Renal pelvis (tissue), 12 donors: ENCODE measurements at places on chromosomes 16 and 17.

DNA sequence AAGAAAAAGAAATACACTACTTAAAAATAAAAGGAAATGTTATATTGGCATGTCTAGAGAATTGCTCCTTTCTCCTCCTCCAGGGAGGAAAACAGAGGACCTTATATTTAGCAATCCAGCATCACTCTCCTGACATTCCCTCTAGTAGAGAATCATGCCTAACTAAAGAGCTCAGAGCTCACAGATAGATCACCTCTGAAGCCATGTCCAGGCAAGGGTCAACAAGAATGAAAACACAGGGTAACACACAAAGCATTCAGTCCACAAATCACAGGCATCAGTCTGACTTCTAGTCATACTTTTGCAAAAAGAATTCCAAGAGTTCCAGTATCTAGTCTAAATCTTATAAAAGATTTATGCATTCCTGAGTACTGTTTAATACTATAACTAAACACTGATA is 4.4 kb upstream of the HASPIN start:
- DNase-seq: no peak

DNA sequence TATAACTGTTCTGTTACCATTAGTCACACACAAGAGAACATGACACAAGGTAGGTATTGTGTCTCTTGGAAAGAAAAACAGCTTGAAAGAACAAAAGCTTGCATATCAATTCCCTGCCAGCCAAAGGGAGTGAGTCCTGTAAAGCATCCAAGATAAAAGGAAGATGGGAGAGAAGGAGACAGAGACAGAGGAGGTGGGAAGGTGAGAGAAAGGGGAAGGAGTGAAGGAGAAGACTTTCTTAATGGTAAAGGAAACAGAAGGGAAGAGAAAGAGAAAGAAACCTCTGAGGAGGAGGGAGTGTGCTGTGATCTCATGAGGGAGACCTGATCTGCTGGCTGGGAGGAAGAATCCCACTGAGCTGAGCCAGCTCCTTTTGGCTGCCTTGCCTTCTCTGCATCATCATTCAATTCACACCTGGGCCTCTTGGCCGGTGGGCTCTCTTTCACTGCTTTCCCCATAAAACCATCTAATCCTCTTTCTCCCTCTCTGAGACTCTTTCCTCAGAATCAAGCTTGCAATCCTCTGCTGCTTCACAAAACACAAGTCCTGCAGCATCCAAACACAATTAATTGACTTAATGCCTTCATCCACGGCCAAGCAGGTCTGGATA is 271.6 kb downstream of the ABCC12 start:
- no peak for DNase-seq

DNA sequence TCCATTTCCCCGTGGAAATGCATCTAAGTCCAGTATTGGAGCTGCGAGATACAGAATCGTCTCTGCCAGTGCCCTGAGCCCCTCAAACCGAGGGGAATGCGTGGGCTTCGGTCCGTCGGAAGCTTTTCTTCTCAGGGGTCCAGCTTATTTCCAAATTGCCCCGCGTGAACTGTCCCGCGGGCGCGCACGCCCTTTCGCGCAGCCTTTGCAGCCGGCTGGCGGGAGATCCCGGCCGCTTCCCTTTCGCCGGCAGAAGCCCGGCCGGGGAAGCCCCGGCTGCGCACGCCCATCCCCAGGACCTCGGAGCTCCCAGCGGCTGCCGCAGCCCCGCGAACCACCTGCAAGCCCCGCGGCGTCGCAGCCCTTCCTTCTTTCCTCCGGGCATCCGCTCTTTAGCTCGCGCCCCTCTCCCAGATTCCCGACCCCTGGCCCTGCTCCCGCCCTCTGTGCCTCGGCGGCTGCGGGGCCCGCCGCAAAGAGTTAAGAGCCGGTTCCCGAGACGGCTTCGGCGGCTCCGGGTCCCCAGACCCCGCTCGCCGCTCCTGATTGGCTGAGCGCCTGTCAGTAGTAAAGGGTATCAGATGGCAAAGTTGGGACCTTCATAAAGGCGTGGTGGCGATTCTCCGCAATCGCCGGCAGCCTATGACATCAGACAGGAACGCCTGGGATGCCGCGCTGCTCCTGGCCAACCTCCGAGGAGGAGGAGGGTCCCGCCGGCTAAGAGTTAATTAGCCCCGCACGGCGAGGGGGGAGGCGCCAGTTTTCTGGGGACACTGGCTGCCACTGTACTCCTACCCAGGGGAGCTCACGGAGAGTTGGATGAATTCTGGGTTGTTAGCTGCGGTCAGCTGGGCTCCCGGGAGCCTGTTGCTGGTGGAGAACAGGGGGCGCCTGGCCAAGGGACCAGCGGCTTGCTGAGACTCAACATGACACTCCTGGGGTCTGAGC is at the start of gene MYOCD:
MYOCD (plus strand) TSS at position 628 of the 948 bp plus-strand sequence; CDS start at position 927, 299 bp downstream.
- DNase-seq: peak; percentile 62

DNA sequence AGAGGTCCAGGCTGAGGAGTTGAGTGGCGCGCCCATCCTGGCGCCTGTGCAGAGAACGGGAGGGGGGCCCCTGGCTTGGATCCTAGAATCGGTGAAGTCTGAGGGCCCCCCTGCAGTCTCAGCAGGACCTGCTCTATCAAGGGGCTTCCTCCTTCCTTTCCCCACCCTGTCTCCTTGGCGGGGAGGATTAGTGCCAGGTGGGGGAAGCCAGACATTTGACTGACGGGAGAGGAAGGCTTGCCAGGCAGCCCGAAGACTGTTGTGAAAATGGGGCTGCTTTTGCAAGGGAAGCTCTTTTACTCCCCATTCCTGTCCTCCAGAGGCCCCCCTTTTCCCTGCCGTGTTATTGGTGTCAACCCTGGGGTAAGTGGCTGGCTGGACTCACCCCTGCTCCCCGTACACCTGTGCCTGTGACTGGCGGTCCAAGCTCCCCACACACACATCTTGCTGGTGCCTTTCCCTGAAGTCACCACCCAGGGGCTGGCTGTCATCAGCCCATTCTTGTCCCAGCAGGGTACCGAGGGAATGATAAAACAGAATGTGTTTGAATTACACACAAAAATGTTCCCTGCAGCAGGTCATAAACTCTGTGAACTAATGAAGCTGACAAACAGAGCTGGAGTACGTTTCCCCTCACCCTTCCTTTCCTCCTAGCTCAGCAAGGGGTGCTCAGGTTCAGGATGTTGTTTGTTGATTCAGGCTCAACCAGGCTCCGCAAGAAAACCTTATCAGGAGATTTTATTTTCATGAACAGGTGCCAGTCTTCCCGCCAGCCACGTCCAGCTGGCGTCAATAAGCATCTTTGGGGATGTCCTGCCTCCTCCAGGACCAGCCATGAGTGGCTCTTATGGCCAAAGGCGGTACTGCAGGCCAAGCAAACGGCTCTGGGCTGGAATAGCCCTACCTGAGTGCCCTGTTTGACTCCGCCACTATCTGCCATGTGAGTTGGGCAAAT is 4.4 kb upstream of the ARMC7 start:
- no peak for DNase-seq

GRCh38 chr16:10683170-10683569 is 11.6 kb downstream of the TEKT5 start:
- no peak for DNase-seq

- peak; percentile 64 for DNase-seq
Observed at GRCh38 chr17:65495122-65496055, 66.1 kb downstream of the AXIN2 start.

GRCh38 chr16:11674818-11675560 is 6.7 kb downstream of the SNN start:
- no peak for DNase-seq

DNA sequence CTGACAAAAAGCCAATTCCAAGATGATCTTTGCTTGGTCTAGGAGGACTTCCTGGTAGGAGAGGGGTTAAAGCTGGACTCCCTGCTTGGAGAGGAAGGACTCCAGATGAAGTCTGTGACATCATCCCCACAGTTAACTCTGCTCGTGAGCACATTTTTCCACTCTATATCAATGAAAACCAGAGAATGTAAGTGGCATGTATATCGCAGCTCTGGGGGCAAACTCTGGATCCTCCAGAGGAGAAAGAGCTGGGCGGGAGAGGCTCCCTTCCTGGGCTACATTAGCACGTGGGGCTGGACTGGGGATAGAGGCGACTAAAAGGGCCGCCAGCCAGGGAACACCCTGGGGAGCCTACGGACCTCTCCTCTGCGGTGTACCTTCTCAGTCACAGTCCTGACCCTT is 34.1 kb downstream of the HIC1 start:
- no peak for DNase-seq
